ENCODE measurements at places on chromosomes 11 and 22.

GRCh38 chr11:103109818-103110388, 677 bp downstream of the DYNC2H1 start:
- no peak for DNase-seq

DNA sequence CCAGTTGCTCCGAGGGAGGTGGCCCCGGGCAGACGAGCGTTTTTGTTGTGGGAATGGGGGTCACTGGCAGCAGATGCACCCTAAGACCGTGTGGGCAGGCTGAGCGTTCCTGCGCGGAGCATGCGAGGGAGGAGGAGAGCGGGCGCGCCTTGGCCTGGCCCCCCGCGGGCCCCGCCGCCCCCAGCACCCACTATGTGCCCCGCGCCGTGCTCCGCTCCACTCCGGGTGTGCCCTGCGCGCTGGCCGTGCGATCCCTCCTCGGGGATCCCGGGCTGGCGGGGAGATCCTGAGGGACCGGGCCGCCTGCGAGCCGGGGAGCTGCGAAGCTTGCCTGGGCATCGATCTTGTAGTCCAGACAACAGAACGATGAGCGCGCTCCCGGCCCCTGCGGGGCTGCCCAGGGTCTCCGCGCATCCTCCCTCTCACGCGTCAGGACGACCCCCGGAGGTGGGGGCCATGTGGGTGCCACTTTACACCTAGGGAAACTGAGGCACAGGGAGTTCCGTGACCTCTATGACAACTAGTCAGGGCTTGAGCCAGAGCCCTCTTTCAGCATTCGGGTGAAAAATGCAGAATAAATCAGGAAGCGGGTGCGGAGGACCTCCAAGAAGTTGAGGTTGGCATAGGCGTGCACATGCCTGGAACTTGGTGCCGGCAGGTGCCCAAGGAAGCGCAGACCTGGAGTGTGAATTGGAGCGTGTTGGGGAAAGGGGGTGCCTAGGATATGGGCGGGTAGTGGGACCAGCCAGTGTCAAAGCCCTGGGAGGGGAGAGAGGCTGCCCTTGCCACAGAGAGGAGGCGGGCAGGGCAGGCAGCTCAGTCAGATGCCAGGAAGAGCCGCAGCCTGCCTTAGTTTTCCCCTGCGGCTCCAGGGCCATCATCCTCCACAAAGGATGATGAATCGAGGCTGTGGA, 1.3 kb upstream of the KMT5B start:
- no peak for DNase-seq

DNA sequence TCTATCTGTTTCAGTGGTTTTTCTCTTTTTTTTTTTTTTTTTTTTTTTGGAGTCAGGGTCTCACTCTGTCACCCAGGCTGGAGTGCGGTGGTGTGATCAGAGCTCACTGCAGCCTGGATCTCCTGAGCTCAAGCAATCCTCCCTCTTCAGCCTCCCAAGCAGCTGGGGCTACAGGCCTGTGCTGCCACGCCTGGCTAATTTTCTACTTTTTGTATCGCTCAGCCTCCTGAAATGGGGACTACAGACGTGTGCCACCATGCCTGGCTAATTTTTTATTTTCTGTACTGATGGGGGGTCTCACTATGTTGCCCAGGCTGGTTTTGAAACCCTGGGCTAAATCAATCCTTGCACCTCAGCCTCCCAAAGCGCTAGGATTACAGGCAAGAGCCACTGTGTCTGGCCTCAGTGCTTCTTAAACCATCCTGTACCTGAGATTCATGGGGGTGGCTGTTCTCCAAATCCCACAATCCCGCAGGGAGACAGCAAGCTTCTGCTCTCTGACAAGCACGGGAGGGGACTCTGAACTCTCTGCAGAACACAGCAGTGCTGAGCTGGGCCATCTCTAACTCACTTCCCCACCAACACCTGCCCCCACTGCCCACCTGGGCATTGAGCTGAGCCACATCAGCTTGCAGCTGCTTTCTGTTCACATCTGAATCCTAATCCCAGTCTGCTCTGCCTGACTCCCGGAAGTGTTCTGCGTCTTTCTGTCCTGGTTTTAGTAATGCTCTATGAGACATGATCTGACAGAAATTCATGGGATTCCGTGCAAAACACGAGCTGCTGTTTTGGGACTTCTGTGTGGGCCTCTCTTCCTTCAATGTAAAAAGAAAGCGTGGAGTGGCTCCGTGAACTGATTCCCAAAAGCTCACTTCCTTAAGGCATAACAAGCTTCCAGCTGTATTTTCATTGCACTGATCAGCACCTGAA, 400.0 kb downstream of the LARGE1 start:
- DNase-seq, result no peak

DNA sequence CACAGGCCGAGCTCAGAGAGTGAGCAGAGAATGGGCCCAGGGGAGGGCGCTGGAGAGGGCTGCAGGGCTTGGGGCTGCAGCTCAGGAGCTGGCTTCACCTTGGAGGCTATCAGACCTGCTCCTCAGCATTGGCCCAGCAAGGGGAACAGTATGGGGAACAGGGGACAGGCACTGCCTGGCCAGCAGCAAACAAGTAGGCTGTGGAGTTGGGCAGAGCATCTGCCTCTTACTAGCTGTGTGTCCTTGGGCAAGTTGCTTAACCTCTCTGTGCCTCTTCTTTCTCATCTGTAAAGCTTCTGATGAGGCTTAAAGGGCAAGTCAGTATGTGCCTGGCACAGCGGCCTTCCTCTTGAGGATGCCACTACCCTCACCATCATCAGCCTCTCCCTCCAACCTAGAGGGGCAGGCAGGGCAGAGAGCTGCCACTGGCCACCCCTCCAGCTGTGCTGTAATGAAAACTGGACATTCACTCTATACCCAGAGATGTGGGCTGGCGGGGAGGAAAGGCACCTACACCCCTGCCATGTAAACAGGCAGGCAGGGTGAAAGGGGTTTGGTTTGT, 7.5 kb upstream of the CDKN1C start:
- DNase-seq, result no peak

DNA sequence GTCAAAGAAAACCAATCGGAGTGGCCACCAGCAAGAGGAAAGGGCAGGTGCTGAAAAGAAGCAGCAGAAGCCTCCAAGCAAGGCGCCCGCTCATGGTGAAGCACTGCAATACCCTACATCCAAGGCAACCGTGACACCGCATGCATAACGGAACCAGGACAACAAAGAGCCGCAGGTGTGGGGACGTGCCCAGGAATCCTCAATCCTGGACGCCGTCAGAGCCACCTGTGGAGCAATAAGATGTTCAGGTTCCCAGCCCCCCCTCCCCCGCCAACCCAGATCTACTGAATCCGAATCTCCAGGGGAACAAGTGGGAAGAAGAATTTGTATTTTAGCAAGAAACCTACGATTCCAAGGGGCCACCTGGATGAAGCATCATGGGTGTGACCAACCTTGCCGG, 70.8 kb downstream of the SHANK2 start:
- DNase-seq, result no peak

- DNase-seq, result peak; percentile 39
Measured at GRCh38 chr11:84247926-84248325, 961.8 kb upstream of the CCDC90B start.

DNA sequence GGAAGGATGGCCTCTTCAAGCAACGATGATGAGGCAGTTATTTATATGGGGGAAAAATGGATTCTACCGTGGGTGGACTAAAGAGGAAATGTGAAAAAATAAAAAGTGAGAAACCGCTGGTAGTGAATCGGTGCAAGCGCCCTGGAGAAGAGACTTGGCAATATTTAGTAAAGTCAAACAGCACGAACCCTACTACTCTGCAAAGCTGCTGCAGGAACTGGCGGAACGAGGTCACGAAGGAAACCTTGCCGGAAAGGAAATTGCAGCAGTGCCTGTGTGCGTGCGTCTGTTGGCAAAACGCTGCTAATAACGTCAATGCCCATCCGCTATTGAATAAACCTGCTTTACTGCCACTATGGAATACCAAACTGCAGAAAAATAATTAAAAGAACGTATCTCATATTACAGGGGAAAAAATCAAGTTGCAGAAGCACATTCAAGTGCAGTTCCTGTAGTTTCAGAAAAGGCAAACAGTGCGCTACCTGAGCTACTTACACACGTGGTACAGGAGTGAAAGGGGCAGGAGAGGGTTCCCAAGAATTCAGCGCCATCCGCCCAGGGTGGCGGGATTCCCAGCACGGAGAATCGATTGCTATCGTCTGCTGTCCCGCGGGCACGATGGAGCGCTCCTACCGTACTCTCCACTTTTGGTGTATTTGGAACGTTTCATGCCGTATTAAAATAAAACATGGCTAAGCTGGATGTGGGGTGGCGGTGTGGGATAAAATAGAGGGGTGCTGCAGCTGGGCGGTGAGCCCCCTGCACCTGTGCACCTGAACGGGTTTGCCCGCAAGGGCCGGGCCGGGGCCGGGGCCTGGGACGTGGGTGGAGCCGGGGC, 585 bp upstream of the NADSYN1 start:
- peak; percentile 43 for DNase-seq

- no peak for DNase-seq
Measured at GRCh38 chr22:22909605-22910271, 22.1 kb downstream of the IGLL5 start.
